ENCODE measurements at places on chromosomes 6 and 20.

DNA sequence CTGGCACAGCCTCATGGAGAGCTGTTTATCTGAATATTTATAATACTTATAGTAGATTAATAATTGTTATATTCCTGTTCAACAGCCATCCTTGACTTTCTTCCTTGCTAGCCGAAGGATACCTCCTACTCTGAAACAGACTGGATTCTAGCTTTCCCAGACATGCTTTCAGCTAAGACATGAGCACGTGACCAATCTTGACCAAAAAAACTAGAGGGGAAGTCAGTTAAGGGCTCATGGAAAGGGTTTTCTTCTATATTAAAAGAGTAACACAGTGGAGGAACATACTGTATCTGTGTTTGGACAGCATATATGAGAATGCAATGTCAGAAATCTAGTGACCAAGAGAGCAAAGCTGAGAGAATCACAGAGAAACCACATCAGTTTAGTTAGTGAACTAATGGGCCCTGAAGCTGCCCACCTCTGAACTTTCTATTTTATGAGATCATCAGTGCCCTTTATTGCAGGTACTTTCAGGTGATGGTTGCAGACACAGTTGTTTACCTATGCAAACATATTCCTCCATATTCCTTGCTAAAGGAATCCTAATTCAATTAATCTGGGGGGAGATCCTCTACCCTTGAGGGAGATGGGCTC lies 140.4 kb upstream of the SLC24A3 start:
- DNase-seq: no peak

DNA sequence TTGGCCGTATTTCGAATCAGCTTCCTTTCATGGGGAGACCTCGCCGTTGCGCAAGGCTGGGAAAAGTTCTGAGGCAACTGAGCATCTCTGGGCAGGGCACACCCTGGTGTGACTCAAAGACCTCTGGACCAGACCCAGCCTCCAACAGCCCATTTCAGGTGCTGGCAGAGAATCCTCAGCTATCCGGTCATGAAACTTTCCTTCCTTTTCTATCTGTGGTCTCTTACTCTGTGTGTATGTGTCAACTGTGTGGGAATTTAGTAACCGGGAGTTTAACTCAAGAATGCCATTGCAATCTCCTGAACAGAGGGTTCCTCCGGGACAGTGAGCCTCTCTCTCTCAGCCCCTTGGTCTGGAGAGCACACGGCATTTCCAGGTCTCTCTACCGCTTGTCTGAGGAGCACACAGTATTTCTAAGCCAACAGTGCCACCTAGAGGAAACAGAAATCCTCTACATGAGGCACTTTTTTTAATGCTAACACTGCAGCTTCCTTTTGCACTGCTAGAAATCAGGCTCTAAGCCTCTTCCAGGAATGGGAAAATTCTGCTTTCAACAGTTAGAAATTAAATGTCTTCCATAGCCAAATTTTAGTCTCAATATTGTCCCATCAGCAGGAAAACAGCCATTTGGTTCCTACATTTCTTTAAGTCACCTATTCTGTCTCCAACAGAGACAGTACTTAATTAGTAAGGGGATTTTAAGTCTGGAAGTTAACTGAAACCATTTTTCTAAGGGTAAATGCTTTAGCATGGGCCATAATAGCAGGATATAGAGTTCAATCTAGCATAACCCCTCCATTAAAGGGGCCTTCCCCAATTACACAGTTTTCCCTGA lies 32.7 kb downstream of the PLN start:
- DNase-seq: peak; percentile 15

DNA sequence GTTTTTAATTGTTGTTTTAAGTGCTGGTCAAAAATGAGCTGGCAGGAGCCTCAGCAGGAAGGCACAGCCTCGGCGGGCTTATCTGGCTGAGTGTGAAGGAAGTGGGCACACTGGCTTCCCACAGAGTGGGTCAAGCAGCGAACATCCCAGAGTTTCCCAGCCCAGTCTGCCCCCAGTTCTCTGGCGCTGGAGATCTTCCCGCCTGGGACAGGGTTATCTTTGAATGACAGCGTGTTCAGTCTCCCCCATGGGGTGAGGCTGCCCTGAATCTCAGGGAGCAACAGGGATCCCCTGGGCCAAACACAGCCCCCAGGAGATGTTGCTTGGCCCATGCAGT lies 122.2 kb upstream of the PTPN1 start:
- no peak for DNase-seq

DNA sequence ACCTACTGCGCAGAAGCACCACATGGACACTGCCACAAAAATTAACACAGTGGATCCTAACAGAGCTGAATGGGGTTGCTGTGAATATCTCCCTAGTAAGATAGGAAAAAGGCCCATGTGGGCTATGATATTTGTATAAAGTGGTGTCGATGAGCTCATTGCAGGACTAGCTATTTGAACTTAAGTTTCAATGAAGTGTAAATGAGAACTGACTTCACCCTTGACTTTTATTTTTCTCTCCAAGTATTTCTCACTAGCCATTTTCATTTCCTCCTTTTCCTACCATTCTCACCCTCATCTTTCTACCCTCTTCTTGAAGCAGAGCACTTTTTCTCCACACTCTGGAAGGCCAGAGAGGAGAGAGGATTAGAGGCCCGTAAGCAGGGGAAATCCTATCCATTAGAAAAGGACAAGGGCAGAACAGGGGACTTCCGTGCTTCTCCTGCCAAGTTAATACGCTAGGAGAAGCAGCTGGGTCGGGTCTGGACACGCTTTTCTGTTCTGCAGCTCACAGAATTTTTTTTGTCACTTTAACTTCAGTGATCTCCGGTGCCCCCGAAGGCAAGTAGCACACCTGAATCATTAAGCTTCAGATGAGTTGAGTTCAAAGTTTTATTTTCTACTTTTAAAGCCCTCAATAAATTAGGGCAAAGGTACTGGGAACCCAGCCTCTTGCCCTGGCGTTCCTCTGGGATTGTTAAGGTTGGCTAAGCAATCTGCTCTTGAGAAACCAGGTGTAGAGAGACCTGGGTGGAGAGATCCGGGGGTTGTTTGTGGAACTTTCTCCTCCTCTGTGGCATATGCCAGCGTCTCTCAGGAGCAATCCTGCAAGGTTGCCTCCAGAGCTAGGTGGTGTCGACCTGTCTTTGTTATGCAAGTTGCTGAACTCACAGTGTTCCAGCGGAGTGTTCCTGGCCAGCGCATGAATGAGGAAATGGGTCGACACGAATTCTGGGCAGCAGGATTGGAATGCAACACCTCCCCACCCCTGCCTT lies 56.2 kb upstream of the ARID1B start:
- DNase-seq: no peak

DNA sequence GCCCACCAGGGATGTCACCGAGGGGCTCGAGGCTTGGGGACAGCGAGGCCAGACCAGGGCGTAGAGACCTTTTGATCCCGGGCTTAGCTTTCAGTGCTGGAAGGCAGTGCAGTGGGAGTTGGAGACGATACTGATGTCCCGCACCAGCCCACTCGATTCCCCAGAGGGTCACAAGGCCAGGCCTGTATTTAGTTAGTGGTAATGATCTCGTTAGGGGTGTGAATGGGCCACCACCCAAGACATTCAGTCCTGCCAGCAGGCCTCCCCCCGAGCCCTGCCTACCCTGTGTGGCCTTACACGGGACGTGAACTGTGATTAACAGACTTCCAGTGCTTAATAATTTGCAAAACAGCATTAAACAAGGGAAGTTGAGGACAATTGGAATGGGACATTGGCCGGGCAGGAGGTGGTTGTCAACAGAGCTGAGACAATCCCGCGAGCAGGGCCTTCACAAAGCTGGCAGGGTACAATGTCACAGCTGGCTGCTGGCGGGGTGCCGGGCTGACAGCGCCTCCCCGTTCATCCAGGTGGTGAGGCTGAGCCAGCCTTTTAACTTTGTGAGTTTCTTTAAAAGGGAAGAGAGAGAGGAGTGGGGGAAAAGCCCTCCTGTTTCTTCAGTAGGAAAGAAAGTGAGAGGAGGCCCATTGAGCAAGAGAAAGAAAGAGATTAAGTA lies 175.3 kb upstream of the RALGAPA2 start:
- DNase-seq: no peak

DNA sequence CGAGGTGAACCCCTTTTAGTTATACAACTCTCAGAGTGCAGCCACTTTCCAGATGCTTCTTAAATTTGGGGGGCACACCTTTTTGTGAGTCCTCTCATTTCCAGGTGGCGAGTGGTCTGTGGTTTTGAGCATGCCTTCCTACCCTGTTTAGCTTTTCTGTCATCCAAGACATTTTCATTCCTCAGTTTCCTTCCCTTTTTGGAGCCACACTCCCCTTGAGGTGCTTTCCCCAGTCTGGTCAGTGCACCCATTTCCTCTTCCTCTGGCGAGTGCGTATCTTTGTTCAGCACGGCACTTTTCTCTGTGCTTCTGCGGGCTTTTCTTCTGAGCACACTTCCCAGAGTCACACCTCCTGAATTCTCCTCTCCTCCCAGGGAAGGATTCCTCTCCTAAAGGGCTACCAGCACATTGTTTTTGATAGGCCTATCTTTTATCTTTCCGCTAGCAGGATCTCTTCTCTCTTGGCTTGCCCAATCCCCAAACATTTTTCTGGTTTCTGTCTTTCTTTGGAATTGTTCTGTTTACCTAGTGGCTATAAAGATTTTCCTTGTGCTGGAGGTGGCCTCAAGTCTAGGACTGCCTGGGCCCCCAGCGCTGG lies 1.4 kb downstream of the PHF20 start:
- DNase-seq: peak; percentile 60
